Stimulated activated CD8-positive, alpha-beta memory T cell treated with anti-CD3 and anti-CD28 coated beads, Interleukin-7, amount 100 ng/mL, for 1 hour (primary cell): ENCODE measurements at places on chromosomes 3 and 15.

GRCh38 chr15:66701422-66702034, 508 bp upstream of the SMAD6 start:
- no peak for DNase-seq

DNA sequence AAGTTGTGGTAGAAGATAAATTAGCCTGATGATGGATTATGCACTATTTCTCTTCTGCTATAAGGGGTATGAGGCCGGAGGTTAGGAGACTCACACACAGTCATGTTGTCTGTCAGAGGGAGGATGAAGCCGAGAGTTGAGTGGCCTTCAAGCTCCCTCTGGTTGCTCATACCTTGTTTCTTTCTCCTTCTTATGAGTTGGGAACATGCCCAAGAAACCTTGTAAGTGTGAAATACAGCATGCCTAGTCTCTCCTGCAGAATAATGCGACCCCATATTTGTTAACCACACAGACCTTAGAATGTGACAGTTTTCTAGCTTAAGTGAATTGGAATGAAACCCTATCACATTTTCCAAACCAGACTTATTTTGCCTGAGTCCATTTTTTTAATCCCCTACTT, 366.7 kb downstream of the PTPRG start:
- no peak for DNase-seq

- DNase-seq, result no peak
Measured at GRCh38 chr3:114764056-114764492, 383.0 kb downstream of the ZBTB20 start.

DNA sequence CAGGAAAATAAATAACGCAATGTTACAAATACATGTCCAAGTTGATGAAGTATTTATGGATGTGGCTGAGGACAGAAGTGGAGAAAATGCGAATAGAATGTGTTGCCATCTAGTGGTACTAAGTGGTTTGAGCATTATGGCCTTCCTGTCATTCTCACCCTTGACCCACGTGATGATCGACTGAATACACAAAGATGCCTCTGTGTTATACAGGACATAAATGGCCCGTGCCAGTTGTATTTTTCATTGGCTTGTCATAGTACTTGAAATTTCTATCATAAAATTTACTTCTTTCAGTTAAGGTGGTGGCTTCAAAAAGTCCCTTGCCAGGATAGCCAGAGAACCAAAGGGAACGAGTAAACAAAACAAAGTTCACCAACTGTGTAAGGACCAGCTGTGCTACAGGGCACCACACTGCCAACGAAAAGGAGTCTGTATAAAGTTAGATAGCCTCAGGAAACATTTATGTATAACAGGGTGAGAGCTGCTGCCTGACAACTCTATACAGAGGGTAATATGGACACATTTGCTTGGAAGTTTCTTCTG, 103.7 kb downstream of the MYH15 start:
- no peak for DNase-seq

- DNase-seq, result no peak
Measured at GRCh38 chr15:20345401-20345958, 196.1 kb downstream of the GOLGA6L6 start.

DNA sequence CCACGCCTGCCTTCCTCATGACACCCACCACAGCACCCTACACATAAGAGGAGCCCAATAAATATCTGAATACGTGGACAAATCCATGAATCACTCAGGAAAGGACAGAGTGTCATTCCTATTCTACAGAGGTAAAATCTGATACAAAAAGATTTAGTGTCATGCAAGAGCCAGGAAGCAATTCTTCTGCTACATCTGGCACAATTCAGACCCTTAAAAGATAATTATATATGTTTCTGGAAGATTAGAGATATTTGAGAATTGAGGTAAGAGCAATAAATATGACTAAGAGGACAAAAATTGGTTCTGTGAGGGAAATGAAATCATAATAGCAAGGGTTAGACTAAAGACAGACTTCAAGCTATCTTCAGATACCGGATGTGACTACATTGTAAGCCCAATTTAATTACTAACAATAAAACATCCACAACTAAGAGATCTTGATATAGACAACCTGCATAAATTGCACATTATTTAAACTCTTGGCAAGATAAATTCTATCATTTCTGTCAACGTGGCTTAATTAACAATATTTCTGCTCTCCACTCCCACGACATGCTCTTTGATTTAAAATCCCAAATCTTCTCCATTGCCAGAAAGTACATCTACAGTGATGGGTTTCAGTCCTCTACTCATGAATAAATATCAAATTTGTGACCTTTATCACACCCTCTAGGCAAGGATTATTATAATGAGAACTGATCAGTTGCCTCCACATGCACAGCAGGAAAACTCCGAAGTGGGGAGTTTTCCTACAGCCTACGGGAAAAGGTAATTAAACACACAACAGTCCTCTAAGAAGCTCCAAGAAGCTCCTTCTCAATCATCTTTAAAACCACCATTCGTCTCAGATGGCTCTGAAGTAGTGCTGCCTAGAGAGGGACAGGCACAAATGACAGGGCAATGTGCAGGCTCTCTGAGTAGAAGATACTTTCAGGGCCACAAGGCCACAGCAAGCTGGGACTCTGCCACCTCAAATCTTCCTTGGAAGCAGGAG, 32.6 kb downstream of the MB21D2 start:
- no peak for DNase-seq

DNA sequence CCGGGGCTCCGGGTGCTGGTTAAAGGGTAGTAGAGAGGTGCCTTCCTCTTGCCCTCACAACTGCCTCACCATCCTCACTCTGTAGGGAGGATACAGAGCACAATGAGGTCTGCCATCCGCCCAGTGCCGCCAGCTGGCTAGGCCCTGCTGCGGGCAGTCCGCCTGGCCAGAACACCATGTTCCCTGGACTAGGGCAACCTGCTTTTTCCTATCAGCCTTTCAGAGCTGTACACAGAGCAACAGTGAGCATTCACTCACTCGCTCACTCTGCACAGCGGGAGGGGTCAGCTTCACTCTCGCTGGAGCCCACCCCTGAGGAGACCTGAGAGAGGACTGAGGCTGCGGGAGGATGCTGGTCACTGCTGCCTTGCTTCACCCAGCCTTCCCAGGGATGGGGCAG, 218.7 kb upstream of the CHRNA7 start:
- DNase-seq, result no peak

DNA sequence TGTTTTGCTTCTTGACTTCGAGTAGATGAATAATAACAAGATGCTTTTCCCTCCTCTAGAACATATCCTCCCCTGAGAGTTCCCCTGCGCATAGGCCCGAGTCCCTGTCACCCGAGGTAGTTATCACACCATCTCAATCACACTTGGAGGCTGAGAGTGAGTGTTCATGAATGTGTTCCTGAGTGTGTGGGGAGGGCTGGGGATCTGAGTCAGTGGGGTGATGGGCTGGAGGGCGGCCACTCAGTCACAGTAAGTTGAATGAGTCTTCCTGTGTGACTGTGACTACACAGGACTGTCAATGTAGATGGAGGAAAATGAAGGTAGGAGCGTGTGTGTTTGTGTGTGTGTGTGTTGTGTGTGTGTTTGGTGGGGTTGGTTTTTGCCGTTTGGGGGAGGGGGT, 71.0 kb downstream of the SETD5 start:
- no peak for DNase-seq

DNA sequence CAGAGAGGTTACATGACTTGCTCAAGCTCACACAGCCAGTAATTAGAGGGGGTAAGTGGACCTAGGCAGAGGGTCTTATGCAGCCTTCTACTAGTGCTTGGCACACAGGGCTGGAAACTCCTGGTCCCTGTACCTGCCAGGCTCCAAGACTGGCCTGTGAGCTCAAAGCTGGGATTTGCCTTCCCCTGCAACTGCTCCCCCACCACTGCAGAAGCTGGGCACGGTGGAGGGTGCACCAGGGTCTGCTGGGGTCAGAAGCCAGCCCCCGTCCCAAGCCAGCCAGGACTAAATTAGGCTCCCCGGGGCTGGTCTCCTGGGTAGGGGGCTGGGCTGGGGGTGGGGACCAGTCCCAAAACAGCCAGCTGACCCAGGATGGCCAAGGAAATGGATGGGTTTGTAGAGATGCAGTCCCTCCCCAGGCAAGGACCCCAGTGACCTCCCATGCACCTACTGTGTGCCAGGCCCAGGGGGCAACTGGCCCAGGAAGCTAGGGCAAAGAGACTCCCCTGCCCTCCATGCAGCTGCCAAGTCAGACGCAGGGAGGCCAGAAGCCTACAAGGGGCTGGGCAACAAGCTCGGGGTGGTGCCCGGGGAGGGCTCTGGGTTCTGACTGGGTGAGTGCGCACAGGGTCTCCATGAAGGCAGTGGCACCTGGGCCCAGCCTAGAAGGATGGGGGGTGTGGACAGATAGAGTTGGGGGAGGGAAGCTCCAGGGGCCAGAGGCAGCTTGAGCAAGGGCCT, 51.8 kb upstream of the LINGO1 start:
- no peak for DNase-seq

DNA sequence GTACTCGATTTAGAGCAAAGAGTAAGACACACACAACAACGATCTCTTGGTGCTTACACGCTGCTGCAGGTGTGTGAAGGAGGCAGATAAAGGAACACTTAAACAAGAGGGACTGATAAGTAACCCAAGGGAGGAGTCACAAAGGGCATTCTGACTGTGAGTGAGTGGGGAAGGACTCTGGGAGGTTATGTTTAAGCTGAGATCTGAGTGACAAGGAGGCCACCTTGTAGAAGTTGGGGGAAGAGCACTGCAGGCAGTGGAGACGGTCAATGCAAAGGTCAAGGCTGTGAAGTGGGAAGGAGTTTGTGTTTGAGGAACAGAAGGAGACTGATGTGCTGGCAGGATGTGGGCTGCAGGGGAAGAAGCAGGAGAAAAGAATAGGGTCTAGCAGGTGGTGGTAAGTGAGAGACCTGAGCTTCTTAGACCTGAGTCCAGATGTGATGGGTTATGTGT, 63.1 kb downstream of the LPP start:
- DNase-seq, result no peak

DNA sequence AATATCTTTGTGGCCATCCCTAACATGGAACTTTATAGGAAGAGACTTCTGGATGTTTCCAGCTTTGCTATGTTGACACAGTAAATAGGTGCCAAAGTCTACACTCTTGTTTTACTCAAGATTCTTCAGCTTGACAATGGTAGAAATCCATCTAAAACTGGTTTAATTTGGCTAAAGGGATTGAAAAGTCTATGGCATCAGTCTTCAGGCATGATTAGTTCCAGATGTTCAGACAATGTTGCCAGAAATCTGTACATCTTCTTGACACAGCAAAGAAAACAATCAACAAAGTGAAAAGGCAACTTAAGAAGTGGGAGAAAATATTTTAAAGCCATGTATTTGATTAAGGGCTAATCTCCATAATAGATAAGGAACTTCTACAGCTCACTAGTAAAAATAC, 130.5 kb downstream of the LRRC3B start:
- DNase-seq, result no peak

DNA sequence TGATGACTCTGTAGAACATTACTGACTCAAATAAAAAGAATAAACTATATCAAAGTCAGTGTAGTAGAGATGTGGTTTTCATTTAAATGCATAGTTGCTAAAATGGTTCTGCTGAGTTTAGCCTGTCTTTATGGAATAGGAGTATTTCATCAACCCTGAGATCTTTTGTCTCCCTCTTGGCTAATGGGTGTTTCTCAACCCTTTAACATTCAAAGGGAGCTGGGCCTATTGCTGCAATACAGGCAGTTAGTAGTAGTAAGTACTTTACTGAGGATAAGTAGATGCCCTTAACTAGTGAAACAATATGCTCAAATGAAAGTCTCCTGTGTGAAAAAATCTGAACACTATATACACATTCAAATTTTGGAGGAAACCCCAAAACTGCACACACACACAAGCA, 184.7 kb upstream of the TTC14 start:
- DNase-seq, result no peak
